ENCODE measurements at places on chromosomes 3 and 15.

- DNase-seq: no peak
These were observed 136.3 kb upstream of the ABHD17C start for GRCh38 chr15:80558631-80559319.

GRCh38 chr3:111577798-111578685 lies 17.1 kb downstream of the ZBED2 start:
- peak; percentile 84 for DNase-seq

DNA sequence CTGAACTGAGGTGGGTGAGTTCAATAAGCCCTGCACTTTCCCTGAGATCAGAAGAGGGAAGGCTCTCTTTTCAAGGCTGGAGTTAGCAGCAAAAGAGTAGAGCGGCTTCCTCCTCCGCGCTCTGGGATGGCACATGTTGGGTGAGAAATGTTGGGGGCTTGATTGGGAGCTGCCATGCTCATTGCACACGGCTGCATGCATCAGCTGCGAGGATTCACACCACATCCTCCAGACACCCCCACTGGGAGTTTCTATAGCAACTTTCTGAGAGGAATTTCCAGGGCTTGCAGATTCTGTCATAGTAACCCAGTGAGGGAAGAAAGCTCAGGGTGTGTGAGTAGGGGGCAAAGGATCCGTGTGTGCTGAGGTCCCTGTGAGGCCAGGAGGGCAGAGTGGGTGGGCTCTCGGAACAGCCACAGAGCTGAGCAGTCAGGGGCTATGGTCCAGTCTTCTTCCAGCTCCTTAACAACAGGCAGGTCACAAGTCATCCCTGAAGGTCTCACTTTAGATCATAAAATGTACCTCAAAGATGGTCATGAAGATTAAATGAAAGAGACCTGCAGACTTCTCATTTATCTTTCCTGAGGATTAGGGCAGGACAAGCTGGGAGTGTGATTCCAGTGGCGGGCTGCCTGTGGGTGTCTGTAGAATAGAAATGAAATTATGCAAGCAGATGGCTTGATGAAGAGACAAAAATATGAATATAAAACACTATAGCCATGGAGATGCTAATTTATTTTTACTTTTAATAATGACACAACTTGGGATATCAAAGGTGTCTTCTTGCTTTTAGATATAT lies 75.7 kb upstream of the CHRNA7 start:
- DNase-seq: no peak

DNA sequence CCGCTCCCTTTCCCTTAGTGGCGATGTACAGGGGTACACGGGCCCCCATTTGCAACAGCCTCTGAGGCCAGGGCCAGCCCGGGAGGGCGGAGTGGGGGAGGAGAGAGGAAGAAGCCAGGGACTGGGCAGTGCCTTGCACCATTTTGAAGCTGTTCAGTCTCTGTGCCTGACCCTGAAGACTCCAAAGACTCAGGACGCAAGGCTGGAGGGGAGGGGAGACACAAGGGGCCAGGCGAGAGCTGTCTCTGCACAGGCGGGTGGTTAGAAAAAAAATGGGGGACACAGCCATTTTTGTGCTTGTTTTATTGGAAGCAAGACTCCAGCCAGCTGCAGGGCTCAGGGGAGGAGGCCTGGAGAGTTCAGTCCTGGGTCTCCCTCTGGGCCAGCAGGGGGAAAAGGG lies 1.6 kb downstream of the RPP25 start:
- no peak for DNase-seq

GRCh38 chr3:78496501-78496900 lies 1271.3 kb downstream of the ROBO1 start:
- DNase-seq: no peak

DNA sequence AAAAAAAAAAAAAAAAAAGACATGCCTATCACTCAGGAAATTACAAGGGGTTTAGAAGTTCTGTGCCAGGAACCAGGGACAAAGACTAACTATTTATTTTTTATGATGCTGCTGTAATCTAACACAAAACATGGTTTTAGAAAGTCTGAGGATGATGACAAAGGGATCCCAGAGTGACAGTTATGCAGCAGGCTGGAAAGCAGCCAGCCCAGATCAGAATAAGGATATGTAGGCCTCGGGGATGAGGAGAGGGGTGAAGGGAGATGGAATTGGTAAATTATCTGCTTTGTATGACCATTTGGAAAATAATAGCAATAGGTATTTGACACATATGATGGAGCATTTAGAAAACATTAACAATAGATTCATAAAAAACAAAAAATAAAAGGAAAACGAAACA lies 34.1 kb upstream of the NMD3 start:
- DNase-seq: no peak

- DNase-seq: peak; percentile 47
These were observed 22.5 kb upstream of the KCNMB2 start for GRCh38 chr3:178513546-178514380.

GRCh38 chr3:124741027-124741426 lies 10.8 kb downstream of the UMPS start:
- no peak for DNase-seq
